Activated T-cell treated with anti-CD3 and anti-CD28 coated beads for 1 hour (primary cell): ENCODE measurements at places on chromosomes 16 and 17.

GRCh38 chr17:67210915-67211314 lies 34.1 kb downstream of the HELZ start:
- DNase-seq, result no peak

- DNase-seq, result no peak
Measured at GRCh38 chr17:78396441-78397337, 18.2 kb downstream of the PGS1 start.

DNA sequence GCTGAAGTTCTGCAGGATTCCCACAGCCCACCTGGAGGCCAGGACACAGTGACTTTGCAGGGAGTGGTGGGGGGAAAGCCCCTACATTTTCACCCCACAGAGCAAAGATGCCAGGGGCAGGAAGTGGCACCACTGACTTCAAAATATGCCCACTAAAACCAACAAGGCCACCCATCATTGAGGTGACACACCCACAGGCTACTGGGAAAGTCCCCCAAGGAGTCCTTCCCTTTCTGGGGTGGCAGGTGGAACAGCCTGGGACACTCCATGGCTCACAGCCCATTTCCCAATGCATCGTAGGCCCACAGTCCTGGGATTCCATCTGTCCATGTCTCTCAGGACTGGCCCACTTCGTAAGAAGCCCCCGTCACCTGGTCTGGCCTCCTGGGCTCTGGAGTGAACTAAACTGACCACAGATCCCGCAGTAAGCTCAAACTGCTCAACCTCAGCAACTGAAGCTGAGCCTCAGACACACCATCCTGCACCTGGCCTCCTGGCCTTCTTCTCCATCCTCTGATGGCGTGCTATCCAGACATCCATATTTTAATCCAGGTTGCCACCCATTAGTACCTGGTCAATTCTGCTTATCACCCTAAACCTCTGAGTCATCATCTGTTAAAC lies 7.5 kb upstream of the CCL1 start:
- no peak for DNase-seq

- no peak for DNase-seq
Measured at GRCh38 chr16:53757971-53758609, 54.1 kb downstream of the FTO start.

- no peak for DNase-seq
Measured at GRCh38 chr17:81513753-81514488, 1.3 kb upstream of the ACTG1 start.
